ENCODE measurements at places on chromosomes 5 and 9.

GRCh38 chr9:18250053-18250452, 223.9 kb upstream of the ADAMTSL1 start:
- DNase-seq: no peak

DNA sequence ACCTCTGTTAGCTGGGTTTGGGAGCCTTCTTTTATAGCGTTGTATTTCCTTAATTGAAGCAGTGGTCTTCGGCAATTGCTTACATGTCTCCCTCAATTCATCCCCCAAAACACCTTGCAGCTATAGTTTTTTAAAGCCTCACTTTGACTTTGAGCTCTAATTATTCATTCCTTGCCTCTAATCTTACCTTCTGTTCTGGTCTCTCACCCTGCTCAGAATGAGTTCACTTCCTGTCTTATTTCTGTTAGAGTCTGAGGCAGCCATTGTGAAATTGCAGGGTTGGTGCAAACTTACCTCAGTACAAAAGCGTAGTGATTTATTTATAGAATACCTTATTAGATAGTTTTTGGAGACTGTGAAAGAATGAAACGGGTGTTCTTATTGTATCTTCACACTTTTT, 35.0 kb downstream of the AOPEP start:
- DNase-seq: no peak

- DNase-seq: no peak
Measured at GRCh38 chr5:97133101-97133500, 9.3 kb downstream of the LIX1 start.

DNA sequence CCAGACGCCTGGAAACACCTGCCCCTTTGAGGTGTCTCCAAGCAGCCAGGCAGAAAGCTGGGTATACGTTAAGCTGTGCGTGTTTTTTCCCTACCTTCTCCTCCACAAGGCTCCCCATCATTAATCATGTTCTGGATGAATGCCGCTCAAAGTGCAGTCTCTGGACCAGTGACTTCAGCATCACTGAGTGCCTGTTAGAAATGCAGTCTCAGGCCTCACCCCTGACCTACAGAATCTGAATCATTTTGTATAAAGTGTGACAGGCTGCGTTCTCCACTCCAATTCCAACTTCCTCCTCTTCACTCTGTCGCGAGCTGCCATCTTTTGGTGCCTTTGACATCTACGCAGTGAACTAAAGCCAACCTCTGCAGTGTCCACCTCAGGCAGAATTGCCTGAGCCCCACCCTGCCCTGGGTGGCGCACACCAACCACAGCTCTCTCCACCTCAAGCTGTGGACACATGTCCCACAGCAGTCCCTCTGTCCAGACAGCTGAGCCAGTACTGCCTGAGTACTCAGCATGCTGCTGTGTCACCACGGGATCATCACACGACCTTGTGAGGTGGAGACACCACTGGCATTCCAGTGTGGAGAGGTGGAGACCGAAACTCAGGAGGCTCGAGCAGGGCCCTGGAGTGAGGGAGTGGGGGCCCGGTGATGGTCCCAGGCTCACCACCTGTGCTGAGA, 14.2 kb downstream of the PTPN3 start:
- no peak for DNase-seq

- DNase-seq: peak; percentile 77
Measured at GRCh38 chr5:147782110-147783028, at the start of gene JAKMIP2. JAKMIP2 (minus strand) TSS chr5:147782728; CDS start chr5:147671806, 110,922 bp downstream.

- DNase-seq: no peak
Measured at GRCh38 chr5:80540691-80541090, 29.4 kb downstream of the ANKRD34B start.

DNA sequence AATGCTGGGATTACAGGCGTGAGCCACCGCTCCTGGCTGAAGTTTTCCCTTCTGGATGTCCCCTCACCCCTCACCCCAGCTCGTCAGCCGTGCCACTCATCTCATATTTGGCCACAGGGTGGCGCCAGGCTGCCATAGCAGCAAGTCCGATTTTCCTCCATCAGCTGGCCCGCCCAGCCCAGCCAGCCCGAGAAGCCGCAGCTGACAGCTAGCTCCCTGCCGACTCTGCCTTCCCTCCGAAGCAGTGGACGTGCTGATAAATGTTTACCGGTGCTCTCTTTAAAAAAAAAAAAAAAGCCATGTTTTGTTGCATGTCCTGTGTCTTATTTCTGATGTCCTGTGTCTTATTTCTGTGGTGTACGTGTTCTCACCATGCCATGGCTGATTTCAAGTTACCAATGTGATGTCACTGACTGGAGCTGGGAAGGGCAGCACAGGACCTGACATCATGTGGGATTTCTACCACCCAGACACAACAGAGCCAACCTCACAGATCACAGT, 58.3 kb downstream of the PFDN1 start:
- DNase-seq: peak; percentile 90

GRCh38 chr5:1447671-1448361, 2.6 kb upstream of the SLC6A3 start:
- DNase-seq: peak; percentile 29

- no peak for DNase-seq
Measured at GRCh38 chr5:153959134-153959957, 79.4 kb downstream of the FAM114A2 start.

- no peak for DNase-seq
Measured at GRCh38 chr5:59158637-59159391, 575.9 kb downstream of the RAB3C start.

DNA sequence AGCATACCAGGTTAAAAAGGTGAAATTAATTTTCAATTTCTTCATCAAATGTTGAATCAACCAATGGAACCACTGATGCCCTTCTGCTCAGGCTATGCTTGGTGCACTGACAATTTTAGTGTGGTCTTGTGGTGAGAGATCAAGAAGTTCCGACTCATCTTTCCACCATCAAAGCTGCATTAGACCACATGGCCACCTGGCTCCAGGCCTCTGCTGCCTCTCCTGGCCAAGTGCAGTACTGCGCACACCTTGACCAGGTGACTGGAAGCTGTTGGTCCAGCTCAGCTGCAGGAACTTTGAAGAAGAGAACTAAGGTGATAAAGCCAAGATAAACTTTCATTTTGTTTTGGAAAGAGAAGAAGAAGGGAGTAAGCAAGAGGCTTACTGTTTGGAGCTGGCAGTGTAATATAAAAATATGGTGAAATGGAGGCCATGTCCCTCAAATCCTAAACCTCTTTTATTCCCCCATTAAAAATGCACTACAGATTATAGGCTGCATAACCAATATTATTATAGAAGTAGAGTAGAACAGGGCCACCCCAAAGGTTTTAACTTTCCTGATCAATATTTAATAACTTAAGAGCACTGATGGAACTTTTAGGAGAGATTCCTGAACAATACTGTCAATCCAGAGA, 315.5 kb upstream of the C9orf72 start:
- DNase-seq: peak; percentile 39

DNA sequence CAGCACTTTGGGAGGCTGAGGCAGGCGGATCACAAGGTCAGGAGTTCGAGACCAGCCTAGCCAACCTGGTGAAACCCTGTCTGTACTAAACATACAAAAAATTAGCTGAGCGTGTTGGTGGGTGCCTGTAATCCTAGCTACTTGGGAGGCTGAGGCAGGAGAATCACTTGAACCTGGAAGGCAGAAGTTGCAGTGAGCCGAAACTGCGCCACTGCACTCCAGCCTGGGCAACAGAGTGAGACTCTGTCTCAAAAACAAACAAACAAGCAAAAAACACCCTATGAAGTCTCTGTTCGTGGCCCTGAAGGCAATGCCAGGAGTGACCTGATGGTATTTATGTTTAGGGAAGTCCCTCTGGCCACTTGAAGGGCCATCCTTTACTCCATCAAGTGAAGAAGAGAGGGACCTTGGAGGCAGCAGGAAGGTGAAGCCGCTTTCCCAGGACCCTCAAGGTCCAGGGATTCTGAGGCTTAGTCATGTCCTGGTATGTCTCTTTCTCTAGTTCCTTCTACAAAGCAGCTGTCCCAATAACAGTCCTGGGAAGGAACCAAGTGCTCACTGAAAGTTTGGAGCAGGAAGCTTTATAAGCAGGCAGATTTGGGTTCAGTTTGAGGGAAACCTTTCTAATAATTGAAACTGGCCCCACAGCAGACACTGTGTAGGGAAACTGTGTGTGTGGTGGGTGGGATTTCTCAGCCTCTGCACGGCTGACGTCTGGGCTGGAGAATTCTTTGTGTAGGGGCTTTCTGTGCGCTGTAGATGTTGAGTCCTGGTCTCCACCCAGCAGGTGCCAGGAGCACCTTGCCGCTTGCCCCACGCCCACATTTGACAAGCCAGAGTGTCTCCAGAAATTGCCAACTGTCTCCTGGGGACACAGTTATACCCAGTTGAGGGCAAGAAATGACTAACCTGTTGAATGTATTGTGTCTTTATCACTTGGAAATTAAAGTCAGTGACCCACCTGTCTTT, 12.5 kb downstream of the PHF2 start:
- peak; percentile 19 for DNase-seq

- DNase-seq: no peak
Measured at GRCh38 chr5:33409435-33410170, 31.2 kb upstream of the TARS1 start.

GRCh38 chr5:102722931-102723330, 32.2 kb upstream of the PAM start:
- DNase-seq: no peak

GRCh38 chr9:124281931-124282371, 24.2 kb downstream of the NEK6 start:
- DNase-seq: no peak

DNA sequence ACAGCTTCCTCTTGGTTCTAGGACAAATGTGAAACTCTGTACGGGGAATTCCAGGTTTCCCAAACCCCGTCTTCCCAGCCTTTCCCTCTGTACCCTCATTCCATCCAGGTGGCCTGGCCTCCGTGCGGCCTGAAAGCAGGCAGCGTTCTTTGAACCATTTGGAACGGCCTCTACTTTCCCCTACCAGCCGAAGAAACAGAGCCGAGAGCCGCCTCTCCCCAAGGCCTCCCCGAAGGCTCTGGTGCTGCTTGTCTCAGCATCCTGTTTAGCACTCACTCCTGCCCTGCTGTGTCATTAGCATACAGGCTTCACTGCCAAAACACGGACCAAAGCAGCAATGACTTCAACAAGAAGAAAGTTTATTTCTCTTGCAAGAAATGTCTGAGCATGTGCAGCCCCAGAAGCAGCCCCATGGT, 137.7 kb downstream of the HSD17B3 start:
- DNase-seq: no peak

GRCh38 chr5:133846478-133847226, 121.8 kb downstream of the C5orf15 start:
- DNase-seq: no peak

DNA sequence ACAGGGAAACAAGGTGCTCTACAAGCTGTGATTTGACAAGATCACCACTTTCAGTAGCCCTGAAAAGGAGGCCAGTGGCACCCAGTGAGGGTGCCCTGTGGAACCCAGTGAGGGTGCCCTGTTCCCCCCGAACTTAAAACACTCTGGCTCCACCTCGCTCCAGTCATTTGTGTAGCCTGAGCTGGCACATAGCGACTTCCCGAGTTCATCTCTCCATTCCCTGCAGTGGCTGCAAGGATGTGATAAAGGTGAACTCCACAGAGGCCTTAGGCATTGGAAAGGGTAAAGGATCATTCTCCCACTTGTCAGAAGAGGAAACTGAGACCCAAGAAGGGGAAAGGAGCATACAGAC, 21.9 kb upstream of the ANXA6 start:
- no peak for DNase-seq

GRCh38 chr9:112863214-112863613, 27.5 kb downstream of the SLC46A2 start:
- no peak for DNase-seq

GRCh38 chr5:160119905-160120266, 636 bp upstream of the PWWP2A start:
- DNase-seq: no peak

DNA sequence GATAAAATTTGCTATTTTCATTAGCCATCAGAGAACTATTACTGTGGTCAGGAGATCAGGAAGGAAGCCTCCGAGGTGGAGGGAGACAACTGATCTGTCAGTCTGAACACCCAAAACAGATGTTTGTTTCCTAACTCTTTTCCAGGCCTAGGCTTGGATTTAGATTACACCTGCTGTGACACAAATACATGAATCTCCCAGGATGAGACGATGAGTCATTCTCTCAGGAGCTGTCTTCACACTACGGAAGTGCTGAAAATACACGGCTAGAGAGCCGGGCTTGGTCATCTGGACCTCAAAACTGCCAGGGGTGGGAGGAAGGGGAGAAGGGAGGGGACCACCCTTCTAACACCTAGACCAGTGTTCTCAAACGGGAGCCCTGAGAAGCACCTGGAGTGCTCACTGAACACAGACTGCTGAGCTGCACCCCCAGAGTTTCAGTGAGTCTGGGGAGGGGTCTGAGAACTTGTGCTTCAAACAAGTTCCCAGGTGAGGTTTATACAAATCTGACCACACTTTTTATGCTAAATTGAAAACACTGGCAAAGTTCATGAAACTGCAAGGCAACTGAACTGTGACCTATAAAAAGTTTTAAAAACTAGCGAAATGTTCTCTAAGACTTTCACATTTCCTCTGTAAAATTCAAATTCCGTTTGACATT, 80.3 kb upstream of the EQTN start:
- DNase-seq: no peak

DNA sequence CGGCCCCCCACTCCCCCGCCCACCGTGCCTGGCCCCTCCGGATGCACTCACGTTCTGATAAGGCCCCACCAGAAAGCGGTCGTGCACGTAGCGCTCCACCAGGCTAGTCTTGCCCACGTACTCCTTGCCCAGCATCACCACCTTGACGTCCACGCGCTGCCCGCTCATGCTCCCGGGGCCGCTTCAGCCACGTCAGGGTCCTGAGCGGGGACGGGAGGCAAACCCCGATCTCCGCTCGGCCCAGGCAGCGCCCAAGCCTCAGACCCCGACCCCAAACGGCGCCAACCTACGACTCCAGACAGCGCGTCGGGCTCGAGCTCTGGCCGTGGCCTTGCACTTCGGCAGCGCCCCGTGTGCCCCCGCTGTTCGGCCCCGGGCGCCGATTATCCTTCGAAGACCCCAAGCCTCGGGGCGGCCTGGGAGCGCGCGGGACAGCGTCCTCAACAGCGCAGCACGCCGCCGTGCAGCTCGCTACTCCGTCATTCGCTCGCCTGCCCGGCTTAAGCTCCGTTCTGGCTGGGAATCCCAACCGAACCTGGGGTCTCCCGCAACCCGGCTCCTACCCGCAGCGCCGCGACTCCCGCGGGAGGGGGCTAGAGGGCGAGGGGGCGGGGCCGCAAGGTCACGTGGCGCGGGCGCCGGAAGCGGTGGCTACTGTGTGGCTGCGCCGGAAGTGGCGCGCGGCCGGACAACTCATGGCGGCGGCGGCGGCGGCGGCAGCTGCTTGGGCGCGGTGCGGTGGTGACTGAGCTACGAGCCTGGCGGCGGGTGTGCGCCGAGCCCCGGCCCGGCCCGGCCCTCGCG, at the start of the genes PRELID1 and RAB24:
Gene PRELID1 (plus strand): TSS at position 679 of the 804 bp plus-strand sequence. CDS start 187 bp downstream, outside the sequence.
Gene RAB24 (minus strand): TSS at position 599 of the 804 bp plus-strand sequence. CDS start 431 bp downstream, at position 168.
- DNase-seq: peak; percentile 96

GRCh38 chr5:173664154-173664526, 47.7 kb upstream of the BOD1 start:
- DNase-seq: no peak

DNA sequence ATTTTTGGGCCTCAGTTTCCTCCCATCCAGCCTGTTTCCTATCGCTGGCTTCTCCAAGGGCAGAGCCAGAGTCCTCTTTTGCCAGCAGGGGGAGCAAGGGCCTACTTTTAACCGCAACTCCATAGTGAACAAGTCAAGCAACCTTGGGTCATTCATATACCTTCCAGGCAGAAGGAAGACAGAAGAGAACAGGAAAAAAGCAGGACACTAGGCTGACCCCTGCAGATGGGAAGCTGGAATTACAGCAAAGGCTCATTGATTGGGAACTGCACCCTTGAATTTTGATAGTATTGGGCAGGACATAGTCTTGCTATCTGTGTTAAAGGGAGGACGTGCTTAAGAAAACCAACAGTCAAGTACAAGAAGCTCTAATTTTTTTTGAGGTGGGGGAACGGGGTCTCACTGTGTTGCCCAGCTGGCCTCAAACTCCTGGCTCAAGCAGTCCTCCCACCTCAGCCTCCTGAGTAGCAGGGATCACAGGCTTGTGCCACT, 30.1 kb downstream of the QRFP start:
- DNase-seq: peak; percentile 71

Data from D341Med (cell line).